ENCODE measurements at places on chromosomes 13 and 19.
A peak's percentile ranks its signal among the peaks of the same experiment; 100 is the strongest.

GRCh38 chr13:42834946-42835345, 53.6 kb downstream of the FAM216B start:
- DNase-seq, result no peak

DNA sequence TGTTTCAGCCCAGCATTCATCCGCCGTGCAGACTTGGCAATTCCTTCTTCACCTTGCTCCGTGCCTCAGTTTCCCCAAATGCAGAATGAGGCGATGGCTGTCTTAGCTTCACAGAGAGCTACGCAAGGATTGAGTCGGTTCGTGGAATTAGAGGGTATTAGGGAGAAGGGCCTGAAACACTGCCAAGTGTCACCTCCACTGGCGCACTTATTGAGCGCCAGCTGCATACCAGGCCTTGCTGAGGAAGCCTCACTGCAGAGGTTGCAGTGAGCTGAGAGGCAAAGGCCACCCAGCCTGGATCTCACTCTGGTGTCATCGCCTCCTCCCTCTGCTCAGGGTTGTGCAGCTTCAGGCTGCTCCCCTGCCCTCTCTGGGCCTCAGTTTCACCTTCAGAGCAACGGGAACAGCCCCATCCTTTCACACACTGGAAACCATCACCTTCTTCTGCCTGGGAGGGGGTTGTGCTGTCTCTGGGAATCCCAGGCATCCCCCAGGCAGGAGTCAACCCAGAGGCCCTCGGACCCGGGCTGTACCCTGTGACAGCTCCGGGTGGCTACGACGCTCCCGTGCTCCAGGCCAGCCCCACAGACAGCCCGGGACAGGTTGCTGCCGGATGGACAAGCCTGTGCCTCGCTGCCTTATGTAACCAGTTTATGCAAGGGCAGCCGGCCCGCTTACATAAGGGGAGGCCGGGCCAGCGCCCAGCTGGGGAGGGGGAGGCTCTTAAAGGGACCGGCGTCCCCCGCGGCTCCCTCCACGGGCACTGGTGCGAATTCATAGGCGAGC, 31.9 kb downstream of the NFIC start:
- DNase-seq, result no peak

- no peak for DNase-seq
Measured at GRCh38 chr19:52898101-52898500, 666 bp upstream of the ZNF320 start.

GRCh38 chr13:50955798-50956197, 46.2 kb downstream of the RNASEH2B start:
- DNase-seq, result no peak

- peak; percentile 62 for DNase-seq
Measured at GRCh38 chr19:58009666-58010301, 7.2 kb upstream of the ZNF606 start.

DNA sequence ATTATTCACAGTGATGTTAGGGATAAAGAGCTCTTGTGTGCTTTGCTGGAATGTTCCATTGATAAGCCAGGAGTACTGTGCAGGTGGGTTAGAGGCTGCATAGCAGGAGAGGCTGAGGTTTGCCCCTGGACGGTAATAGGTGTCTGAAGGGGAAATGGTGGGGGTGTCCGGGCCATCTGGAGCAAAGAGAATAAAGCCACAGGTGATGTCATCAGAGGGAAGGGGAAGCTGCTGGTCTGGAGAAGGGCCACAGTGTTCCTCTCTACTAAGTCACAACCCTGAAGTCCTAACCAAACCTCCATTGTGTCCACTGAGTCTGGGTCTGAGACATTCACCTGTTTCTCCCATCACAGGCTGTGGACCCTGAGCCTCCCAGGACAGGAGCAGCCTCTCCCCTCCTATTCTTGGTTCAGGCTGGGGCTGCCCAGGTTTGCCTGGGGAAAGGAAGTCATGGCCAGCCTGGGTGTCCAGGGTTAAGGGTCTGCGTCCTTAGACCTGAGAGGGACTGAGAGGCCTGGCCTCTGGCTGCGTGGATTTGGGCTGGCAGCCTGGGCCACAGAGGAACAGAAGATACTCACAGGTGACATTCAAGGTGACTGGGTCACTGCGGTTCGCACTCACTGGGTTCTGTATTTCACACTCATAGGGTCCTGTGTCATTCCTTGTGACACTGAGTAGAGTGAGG, 6.8 kb downstream of the CEACAM1 start:
- DNase-seq, result peak; percentile 31

GRCh38 chr19:57830071-57830602, at the start of gene ZNF587B:
Gene ZNF587B, plus strand, starts transcription at chr19:57830299. Its CDS starts 230 bp downstream, at chr19:57830529.
- no peak for DNase-seq

DNA sequence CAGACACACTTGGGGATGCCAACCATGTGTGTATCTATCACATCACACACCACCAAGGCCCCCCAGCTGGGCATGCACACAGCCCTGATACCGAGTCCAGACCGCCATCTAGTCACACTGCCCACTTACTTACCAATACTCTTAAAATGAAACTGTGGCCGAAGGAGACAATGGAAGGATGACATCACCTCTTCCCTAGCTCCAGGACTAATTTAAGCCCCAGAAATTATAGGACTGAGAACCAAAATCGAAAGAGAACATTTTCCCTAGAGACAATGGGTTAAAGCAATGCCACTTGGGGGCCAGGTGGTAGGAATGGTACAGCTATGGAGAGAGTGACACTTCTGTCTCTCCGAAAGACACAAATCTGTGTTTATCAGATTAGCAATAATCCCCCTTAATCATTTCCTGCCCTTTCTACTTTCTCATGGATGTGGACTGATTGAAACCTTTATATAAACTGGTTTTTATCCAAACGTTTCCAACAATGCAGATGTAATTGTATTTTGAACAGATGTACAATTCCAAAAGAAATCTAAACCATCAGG, 663 bp upstream of the GGACT start:
- DNase-seq, result no peak

DNA sequence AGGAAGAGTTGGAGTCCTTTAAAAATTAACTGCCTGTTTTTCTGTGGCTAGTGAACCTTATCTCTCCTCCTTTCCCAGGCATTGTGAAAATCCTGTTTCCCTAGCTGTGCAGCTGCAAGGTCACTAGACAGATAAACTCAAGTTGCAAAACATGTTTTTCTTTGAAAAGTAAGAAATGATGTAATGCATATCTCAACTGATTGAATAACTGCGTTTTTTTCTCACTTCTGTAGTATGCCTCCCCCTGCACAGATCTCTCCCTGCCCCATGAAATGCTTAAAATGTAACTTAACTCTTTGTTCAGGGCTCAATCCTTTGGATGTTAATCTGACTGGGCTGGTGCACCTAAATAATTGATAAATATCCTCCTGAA, 27.7 kb upstream of the CYSLTR2 start:
- peak; percentile 75 for DNase-seq

- DNase-seq, result no peak
Measured at GRCh38 chr19:45512881-45513483, 5.7 kb downstream of the VASP start.

DNA sequence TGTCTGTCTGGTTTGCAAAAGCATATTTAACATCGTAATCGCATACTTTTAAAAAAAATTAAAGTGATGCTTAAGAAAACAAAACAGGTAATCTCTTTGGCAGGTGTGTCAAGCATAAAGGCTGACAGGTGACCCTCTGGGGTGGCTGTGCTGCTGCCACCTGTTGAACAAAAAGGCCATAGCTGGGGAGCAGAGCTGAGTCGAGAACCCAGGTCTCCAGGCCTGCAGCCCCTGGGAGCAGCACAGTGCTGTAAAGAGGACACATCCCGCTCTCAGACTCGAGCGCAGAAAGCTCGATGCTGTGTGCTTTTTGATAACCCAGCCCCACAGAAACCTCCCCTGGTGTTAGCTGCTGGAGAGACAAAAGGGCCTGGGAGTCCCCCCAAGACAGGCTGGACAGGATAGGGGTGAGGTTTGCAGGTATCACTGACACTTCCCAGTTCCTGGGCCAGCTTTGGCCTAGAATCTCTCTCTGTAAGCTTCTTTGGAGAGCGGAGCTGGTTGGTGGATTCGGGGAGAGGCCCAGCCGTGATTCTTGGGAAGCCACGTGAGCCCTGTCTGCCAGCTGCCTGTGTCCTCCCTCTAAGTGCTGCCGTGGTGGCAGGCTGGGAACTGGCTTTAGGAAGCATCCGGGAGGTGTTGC, 66.9 kb downstream of the C13orf42 start:
- DNase-seq, result no peak

Data from inflammatory macrophage (primary cell).